PC-3 (cell line): ENCODE measurements at places on chromosomes 6 and 20. TPM values are rescaled to one million over a fixed set of nuclear protein-coding genes. Genes with fewer than 3 reads are reported as not detected.
A peak's percentile ranks its signal among the peaks of the same experiment; 100 is the strongest.

Gene ENPP5
- 0.04 TPM in 1 of 2 replicates, not detected in the other for total RNA-seq

GRCh38 chr20:3815703-3816315 lies 4.5 kb upstream of the AP5S1 start:
- no peak for DNase-seq

GRCh38 chr6:131041814-131042213 lies 21.2 kb downstream of the EPB41L2 start:
- DNase-seq: no peak

Gene CALHM6
- total RNA-seq: not detected in 2 replicates

DNA sequence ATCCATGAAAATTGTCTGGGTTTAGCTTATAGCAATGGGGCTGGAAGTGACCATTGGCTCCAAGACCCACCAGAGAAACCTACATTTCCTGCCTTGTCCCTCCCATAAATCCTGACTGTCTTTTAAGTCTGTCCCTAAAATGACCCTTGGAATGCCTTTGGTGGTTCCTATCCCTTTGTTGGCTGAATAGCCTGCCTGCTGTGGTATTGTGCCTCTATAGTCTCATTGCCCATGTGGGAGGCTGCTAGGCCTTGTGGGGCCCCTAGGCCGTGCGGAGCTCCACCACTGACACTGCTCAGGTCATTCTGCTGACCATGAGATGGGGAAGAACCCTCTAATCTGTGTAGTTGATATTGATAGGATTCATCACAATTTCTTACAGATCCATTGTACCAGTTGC lies 43.3 kb downstream of the SCP2D1 start:
- DNase-seq: no peak

- DNase-seq: peak; percentile 40
Measured at GRCh38 chr6:106757267-106757666, 127.9 kb downstream of the QRSL1 start.

DNA sequence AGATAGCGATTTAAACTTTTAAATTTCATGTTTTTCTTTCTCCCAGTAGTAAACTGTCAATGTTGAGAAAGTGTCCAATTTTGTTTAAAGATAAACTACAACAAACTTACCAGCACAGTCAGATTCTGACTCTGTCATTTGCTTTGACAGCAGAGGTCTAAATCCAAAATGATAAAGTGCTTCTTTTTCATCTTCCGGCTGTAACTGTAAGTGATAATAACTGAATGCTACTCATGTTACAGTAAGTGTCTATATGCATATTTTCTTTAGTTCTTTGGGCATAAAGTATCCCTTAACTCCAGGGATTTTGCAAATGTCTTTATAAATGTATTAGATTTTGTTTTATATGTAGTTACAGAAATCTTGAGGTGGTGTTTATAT lies 610.4 kb downstream of the RFPL4B start:
- no peak for DNase-seq

DNA sequence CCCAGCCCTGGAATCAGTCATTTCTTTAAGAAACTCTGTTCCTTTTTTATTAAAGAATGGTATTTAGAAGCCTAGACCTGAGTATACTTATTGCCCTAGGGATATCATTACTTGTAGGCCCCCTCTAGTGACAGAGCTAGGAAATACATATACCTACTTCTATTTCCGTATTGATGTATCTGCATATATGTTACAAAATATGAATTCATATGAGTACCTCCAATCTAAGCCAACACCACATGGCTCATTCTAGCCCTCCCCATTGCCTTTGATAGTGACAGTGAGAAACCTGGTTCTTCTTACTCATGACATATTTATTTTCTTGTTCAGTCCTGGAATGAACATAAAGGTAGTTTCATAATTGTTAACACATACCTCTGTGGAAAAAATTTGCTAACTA lies 137.2 kb downstream of the FARS2 start:
- DNase-seq: peak; percentile 81

DNA sequence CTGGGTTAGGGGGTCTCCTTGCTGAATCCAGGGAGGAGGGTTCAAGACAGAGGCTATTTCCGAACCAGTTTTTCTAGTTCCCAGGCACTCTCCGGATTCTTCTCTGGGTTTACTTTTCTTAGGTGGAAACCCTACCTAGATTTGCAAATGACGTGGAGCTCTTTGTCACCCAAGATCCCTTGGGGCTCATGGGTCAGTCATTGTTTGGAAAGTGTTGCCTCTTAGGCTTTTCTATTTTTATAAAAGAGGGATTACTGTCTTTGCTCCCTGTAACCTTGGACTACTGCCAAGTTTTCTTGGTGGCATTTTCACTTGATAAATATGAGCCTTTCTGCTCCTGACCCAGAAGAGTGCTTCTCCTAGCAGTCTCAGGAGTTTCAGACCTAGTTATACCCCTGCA lies 33.6 kb downstream of the FAM209B start:
- DNase-seq: peak; percentile 93
